ENCODE measurements at places on chromosomes 6 and 20.

- DNase-seq: no peak
Observed at GRCh38 chr6:35945650-35946025, 24.7 kb upstream of the SRPK1 start.

DNA sequence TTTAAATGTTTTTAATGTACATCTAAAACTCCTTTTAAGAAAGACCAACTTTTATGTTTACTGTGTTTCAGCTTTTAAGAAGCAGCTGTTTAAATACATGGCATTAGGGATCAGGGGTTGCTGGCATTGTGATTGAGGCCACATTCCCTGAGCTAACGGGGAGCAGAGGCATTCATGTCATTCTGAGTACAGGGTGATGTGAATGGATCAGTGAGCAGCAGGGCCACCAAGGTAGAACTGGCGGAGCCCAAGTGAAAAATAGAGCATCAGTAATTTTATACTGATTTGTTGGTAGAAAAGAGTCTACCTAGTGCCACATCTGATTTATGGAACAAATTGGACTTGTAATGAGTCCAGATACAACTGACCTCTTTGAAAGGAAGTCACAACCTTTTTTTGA is 467.3 kb downstream of the ADGRB3 start:
- DNase-seq: no peak

DNA sequence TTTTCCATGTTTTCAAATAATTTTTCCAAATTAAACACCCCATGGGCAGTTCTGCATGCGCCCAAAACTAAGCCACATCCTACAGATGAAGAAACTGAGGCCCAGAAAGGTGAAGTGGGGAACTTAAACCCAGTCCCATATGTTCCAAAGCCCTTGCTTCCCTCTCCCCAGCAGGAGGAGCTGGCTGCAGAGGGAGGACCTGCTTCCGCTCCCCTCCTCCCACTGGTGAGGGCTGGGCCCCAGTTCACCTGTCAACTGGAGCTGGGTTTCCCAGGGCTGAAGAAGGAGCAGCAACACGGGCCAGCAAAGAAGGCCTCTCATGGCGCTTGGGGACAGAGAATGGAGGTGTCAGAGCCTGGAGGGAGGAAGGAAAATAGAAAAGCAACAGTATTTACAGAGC is 1.4 kb upstream of the RBPJL start:
- no peak for DNase-seq

DNA sequence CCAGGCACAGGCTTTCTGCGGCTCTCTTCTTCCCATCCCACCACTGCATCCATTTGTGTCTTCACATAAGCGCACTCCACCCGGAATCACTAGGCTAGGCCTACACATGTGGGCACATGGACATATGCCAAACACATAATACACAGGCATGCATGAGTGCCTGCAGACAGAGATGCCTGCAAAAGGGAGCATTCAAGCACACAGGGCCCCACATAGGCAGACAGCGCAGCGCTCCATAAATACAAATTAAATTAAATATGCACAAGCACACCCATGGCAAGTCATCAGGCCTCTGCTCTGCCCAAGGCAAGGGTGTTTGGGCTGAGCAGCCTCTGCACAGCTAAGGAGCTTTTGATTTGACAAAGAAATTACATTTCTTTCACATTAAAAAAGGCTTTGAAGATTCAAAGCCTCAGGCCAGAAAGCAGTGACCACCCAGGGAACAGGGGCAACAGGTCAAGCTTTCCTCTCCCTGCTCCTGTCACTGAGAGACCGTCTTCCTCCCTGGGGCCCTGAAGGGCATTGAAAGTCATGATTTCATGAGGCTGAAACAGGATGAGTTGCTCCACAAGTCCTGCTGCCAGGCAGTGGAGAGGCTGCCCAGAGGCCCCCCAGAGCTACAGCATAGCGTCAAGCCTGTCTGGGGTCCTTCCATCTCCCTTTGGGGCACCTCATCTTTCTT is 134.2 kb upstream of the LRFN2 start:
- no peak for DNase-seq

GRCh38 chr6:75761489-75761888 is 12.4 kb downstream of the MYO6 start:
- no peak for DNase-seq

GRCh38 chr6:143765422-143766184 is 77.5 kb upstream of the LTV1 start:
- DNase-seq: no peak

GRCh38 chr20:38523697-38524096 is 51.1 kb downstream of the RALGAPB start:
- no peak for DNase-seq

GRCh38 chr20:44412402-44413144 is 57.1 kb downstream of the HNF4A start:
- no peak for DNase-seq

DNA sequence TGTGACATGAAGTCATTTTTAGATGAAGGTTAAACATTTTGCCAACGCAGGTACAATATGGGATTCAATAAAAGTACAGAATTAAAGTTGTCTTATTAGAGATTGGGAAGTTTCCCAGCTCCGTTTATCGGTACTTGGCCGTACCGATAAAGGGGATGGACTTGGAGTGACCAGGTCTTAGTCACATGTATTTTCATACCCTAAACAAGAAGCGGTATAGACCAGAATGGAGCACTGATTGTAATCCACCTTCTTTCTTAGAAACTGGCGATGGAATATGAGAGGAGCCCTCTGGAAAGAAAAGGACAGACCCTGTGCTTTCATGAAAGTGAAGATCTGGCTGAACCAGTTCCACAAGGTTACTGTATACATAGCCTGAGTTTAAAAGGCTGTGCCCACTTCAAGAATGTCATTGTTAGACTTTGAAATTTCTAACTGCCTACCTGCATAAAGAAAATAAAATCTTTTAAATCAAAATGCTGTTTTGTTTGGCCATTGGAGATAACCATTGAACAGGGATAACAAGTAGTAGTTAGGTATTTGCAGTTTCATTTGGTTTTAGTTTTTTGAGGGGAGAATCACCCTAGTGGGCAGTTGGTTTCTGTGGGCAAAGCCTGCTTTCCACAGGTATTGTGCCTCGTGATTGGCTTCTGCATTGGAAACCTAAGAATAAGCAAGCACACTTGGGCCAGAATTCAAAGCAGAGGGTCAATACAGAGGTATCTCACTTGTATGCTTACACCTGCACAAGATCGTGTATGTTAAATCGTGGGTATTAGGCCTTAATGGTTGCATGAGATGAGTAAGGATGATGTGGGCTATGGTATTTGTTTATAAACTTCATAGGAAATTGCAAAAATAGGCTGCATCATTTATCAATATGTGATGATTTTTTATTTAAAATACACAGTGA is 11.2 kb upstream of the ZNFX1 start:
- DNase-seq: no peak

GRCh38 chr6:159646116-159646515 is 46.9 kb downstream of the SOD2 start:
- DNase-seq: no peak

GRCh38 chr6:94357381-94357980 is 938.1 kb upstream of the EPHA7 start:
- no peak for DNase-seq
